Activated T-helper 2 cell treated with anti-CD3 and anti-CD28 coated beads, Interferon-gamma antibody, Interleukin-2, Interleukin-4, amounts not matched to agents 10 μg/mL and 5 μg/mL and 100 μg/mL, durations not matched to agents 14 hours and 24 hours and 36 hours (primary cell): ENCODE measurements at places on chromosomes 13 and 19.

DNA sequence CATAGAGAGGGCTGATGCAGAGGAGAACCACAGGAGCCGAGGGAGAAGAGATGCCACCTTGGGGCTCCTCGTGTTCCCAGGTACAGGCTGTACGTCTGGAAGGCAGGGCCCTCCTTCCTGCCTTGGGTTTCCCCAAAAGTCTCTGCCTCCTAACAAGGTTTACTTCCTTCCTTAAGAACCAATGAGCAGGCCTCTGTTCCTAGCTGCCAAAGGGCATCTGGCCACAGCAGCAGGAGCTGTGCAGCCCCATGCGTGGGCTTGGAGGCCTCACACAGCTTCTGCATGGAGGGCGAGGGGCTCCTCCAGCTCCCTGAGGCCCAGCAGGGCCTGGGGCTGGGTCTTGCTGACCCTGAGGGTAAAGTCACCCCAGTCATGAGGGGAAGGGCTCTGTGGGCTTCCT is 40.6 kb upstream of the TSHZ3 start:
- H3K4me3 ChIP-seq: no peak overlapping the region
- H3K27ac ChIP-seq: no peak overlapping the region
- H3K36me3 ChIP-seq: no peaks in the 10 kb centered on the region
- DNase-seq: no peak
- no peaks in the 10 kb centered on the region for H3K27me3 ChIP-seq

DNA sequence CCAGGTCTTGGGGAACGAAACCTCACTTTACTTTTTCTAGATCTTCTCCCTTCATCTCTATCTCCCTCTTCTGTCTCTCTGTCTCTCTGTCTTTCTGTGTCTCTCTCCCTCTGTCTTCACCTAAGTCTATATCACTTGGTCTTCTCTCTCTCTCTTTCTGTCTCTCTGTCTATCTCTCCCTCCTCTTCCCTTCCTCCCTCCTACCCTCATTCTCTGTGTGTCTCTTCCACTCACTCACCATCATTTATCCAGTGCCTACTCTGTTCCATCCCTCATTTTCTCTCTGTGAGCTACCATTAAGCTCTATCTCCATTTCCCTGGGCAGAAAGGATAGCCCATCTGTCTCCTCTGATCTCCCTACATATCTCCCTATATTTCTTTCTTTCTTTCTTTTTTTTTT is 32.2 kb upstream of the FBL start:
- no peaks in the 10 kb centered on the region for H3K36me3 ChIP-seq
- no peaks in the 10 kb centered on the region for H3K4me1 ChIP-seq
- no peaks in the 10 kb centered on the region for H3K27me3 ChIP-seq

- no peak for DNase-seq
- H3K27ac ChIP-seq: no peak overlapping the region
- H3K27me3 ChIP-seq: no peaks in the 10 kb centered on the region
- peaks cover 33% of the 10 kb centered on the region for H3K36me3 ChIP-seq
- H3K4me1 ChIP-seq: peaks cover 2% of the 10 kb centered on the region
- no peak overlapping the region for H3K4me3 ChIP-seq
Measured at GRCh38 chr13:41837629-41838028, 123.3 kb downstream of the VWA8 start.

- no peak overlapping the region for H3K27ac ChIP-seq
- peaks cover 6% of the 10 kb centered on the region for H3K27me3 ChIP-seq
Measured at GRCh38 chr13:27379694-27380641, 44.5 kb upstream of the GTF3A start.

- no peak for DNase-seq
- peaks cover 26% of the 10 kb centered on the region for H3K4me1 ChIP-seq
- peaks cover 40% of the 10 kb centered on the region for H3K36me3 ChIP-seq
- H3K4me3 ChIP-seq: no peak overlapping the region
Measured at GRCh38 chr19:2324220-2324948, 4.0 kb downstream of the LSM7 start.

DNA sequence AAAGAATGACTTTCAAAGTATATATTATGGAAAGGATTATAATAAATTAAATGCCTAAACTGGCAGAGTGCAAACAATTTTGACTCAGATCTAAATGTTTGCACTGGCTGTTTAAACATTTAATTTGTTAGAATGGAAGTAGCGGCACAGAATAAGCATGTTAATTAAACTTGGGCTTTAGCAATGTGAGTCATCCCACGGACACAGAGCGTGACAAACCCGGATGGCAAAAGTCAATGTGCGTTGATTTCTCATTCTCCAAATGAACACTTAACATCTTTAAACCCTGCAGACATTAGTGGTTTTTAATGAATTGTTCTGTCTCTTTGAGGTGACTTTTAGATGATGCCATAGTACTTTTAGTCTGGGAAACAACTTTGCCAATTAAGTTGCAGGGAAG is 38.4 kb downstream of the PCDH8 start:
- H3K36me3 ChIP-seq: no peaks in the 10 kb centered on the region
- no peak for DNase-seq
- H3K27me3 ChIP-seq: no peaks in the 10 kb centered on the region
- no peak overlapping the region for H3K27ac ChIP-seq
- H3K4me1 ChIP-seq: peaks cover 6% of the 10 kb centered on the region
- no peak overlapping the region for H3K4me3 ChIP-seq

GRCh38 chr13:31807090-31807541 is 67.8 kb downstream of the RXFP2 start:
- H3K27me3 ChIP-seq: peaks cover 2% of the 10 kb centered on the region
- H3K4me3 ChIP-seq: no peak overlapping the region
- peaks cover 27% of the 10 kb centered on the region for H3K4me1 ChIP-seq
- H3K27ac ChIP-seq: peak overlapping the region; percentile 52

DNA sequence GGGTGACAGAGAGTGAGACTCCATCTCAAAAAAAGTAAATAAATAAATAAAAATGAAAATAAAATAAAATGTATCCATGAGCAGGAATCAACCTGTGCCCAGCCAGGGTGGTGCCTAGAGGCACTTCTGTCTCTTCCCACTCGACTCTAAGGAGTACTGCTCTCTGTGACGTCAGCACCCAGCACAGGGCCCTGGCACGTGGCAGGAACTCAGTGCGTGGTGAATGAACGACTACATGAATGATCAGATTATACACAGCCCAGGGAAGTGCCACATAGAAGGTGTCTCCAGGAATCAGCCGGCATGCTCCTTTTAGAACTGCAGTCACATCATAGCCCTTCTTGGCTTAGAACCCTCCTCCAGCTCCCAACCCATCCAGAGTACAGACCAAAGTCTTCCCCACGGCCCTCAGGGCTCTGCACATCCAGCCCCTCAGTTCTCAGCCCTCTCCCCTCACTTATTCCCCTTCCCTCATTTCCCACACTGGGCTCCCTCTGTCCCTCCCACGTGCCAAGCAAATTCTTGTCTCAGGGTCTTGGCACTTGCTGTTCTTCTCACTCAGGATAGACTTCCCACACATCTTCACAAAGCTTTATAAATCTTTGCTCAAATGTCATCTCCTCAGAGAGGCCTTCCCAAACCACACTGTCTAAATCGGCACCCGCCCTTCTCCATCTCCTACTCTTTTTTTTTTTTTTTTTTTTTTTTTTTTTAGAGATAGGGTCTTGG is 4.2 kb downstream of the CLIP3 start:
- H3K4me1 ChIP-seq: peaks cover 8% of the 10 kb centered on the region
- no peak for DNase-seq
- no peak overlapping the region for H3K4me3 ChIP-seq
- no peak overlapping the region for H3K27ac ChIP-seq
